Pancreas (tissue), 10 donors: ENCODE measurements at places on chromosomes 12 and 14.

GRCh38 chr12:78494911-78495310 lies 369.7 kb upstream of the SYT1 start:
- no peak overlapping the region for H3K4me3 ChIP-seq
- H3K27ac ChIP-seq = no peak overlapping the region
- no peaks in the 10 kb centered on the region for H3K27me3 ChIP-seq
- DNase-seq = no peak

DNA sequence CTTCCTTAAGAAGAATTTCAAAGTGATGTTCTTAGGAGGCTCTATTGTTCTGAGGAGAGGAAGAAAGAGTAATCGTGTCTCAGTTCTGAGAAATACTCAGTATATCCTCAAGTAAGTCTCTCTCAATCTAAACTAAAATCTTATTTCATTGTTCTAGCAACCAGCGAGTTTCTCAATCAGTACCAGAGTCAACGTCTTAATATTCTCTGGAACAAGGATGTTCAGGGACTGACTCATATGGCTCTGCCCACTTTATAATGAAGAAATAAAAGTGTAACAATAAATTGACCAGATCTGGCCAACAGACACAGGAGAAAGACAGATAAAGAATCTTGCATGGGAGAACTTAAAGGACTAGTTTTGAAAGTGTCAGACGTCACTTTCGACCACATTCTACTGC lies 469.8 kb upstream of the FLRT2 start:
- no peak for DNase-seq
- no peak overlapping the region for H3K4me3 ChIP-seq
- H3K27me3 ChIP-seq = no peaks in the 10 kb centered on the region
- no peaks in the 10 kb centered on the region for H3K36me3 ChIP-seq
- H3K4me1 ChIP-seq = no peaks in the 10 kb centered on the region

DNA sequence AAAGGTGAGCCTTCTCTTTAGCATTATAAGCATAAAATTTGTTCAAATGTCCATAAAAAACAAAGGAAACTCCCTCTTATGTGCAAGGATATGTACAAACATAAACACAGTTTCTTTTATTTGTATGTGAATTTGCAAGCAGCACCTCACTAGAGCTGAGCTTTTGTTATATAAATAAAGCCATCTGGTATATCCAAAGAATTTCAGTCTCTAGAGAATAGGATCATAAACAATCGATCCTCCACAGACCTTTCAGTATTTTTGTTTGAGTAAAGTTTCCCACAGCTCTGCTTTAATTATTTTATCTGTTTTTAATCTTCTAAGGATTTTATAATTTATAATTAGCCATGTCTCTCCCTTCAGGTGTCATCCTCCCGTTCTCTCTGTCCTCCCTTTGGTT lies 89.2 kb downstream of the OTOGL start:
- H3K4me3 ChIP-seq = no peak overlapping the region
- H3K36me3 ChIP-seq = no peaks in the 10 kb centered on the region
- no peak overlapping the region for H3K27ac ChIP-seq
- no peak for DNase-seq
- no peaks in the 10 kb centered on the region for H3K4me1 ChIP-seq

- H3K4me3 ChIP-seq = no peak overlapping the region
- DNase-seq = no peak
- H3K36me3 ChIP-seq = no peaks in the 10 kb centered on the region
- H3K4me1 ChIP-seq = no peaks in the 10 kb centered on the region
- H3K27ac ChIP-seq = no peak overlapping the region
These were observed 334.3 kb upstream of the SYT1 start for GRCh38 chr12:78530100-78530765.

DNA sequence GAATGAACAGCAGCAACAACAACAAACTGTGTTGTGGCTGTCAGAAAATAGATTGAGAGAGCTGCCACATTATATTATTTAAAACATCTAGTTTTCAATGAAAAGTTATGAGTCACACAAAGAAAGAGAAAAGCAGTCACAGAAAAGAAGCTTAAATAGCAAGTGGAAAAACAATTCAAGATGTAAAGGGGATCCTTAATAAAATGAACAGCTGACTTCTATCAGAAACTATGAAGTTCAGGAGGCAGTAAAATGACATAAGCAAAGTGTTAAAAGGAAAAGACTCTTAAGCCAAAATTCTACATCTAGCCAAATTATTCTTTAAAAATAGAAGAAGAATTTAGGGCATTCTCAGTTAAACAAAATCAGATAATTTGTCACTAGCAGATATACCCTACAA lies 5.6 kb downstream of the CLEC14A start:
- no peaks in the 10 kb centered on the region for H3K27me3 ChIP-seq
- H3K36me3 ChIP-seq = no peaks in the 10 kb centered on the region
- no peaks in the 10 kb centered on the region for H3K4me1 ChIP-seq
- no peak overlapping the region for H3K27ac ChIP-seq
- no peak for DNase-seq

GRCh38 chr14:92173668-92174067 lies 51.9 kb downstream of the CPSF2 start:
- no peaks in the 10 kb centered on the region for H3K4me1 ChIP-seq
- no peak for DNase-seq
- no peaks in the 10 kb centered on the region for H3K36me3 ChIP-seq
